ENCODE measurements at places on chromosomes 2 and 18.

DNA sequence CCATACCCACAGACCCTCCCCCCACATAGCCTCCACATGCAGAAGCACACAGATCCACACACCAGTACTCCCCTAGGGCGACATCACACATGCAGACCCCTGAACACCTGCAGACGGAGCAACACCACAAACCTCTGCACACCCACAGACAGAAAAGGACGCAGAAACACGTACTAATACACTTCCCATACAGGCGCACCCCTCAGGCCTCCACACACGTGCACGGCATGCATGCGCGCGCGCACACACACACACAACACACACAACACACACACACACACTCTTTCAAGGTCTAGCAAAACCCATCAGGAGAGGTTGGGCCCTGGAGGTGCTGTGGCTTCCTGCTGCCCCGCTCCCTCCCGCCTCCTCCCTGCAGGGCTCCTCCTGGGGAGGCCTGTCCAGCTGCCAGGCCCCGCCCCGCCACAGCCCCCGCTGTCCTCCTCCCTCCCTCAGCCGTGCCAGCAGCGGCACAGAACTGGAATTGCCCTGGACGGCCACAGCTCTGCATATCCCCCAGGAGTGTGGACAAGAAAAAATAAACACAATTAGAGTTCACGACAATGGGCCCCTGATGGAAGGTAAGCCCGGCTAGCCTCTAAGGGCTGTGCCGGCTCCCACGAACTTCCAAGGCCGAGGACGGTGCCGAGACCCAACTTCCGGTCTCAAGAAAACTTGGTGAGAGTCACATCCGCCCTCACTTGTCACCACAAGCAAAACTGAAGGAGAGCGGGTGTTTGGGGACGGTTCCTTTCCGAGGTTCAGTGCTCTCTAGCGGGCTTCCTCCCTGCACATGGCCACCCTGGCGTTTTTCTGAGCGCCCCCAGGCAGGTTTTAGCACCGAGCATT, 6.8 kb downstream of the ZFP36L2 start:
- peak; percentile 94 for DNase-seq

DNA sequence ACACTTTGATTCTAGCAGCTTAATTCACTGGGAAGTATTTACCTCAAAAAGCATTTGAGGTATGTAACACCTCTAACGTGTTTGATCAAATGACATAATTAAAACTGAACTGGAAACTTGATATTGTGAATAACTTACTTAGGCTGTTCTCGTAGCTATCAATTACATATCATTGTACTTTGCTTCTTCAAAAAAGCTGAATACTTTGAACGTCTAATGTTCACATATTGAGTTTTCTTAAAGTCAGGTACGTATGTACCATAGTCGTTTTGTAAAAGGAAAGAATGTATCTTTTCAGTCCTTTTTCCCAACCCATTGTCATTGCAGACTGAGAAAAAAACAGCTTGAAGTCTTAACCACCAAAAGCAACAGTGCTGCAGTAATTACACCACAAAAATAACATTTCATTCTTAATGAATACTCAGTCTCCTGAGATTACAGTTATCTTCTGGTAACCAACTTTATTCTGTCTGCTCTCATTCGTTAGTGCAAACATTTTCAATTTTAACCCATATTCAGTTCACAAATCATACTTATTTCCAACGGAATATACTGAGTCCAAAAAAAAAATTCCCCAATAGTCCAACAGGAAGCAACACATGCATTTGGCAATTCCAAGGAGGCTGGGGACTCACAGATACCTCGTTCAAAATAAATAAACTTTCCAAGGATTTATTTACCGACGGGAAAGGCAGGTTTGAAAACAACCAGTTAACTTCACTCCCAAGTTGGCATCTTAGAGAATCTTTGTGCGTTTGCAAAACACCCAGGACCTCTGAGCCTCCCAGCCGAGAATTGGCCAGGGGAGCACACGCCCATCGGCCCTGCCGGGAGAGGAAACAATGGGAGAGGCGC, 1.1 kb downstream of the CHN1 start:
- DNase-seq: peak; percentile 79

DNA sequence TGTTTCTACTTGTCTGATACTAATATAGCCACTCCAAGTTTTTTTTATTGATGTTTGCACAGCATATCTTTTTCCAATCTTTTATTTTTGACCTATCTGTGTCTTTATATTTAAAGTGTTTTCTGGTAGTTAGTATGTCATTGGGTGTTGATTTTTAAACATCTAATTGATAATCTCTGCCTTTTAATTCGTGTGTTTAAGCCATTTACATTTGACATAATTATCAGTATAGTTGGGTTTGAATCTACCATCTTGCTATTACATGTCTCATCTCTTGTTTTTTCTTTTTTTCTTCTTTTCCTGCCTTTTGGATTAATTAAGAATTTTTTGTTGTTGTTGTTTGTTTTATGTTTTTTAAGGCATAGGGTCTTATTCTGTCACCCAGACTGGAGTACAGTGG, 44.2 kb downstream of the TAF1B start:
- no peak for DNase-seq

GRCh38 chr2:234373060-234373459, 123.8 kb downstream of the ARL4C start:
- no peak for DNase-seq

- no peak for DNase-seq
Observed at GRCh38 chr2:61722800-61723199, 131.1 kb downstream of the FAM161A start.

DNA sequence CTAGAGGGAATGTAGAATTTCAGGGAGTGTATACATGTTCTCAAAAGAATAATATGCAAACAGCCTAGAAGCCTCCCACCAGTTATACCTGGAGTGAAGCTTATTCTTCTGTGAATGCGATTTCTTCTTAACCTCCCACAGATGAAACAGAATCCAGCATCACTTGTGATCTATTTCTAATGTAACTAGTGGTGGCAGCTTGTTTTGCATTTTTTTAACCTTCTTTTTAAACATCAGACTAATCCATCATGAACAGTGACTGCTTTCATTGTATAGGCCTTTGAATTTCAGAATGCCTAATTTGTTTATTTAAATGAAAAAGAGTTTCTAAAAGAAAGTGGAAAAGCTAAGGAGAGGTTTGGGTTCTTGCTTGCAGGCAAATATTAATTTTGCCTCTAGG, 85.7 kb upstream of the EPHA4 start:
- no peak for DNase-seq

DNA sequence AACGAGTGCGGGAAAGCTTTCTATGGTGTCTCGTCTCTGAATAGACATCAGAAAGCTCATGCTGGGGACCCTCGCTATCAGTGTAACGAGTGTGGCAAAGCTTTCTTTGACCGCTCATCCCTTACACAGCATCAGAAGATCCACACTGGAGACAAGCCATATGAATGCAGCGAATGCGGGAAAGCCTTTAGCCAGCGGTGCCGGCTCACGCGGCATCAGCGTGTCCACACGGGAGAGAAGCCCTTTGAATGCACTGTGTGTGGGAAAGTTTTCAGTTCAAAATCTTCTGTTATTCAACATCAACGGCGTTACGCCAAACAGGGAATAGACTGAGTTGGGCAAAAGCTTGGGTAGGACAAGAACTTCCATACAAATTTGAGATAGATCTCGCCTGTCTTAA, 16.2 kb downstream of the ZNF2 start:
- DNase-seq: no peak

DNA sequence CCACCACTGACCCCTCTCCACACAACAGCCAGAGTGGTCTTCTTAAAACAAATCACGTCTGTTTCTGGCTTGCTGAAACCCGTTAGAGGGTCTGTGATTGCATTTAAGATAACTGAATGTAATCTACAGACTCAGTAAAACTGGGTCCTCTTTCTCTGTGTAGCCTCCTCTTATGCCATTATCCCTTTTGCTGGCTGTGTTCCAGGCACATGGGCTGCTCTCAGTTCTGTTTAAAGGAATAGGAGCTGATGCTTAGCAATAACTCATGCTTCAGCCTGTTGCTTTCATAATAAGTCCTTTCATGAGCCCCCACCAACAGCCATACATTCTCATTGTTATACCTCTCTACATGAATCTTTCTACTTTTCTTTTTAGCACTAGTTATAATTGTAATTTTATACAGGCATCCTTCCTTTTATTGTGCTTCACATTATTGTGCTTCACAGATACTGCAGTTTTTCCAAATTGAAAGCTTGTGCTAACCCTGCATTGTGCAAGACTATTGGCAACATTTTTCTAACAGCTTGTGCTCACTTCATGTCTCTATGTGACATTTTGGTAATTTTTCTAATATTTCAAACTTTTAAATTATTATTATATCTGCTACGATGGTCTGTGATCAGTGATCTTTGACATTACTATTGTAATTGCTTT, 782.6 kb downstream of the MBD2 start:
- DNase-seq: no peak

DNA sequence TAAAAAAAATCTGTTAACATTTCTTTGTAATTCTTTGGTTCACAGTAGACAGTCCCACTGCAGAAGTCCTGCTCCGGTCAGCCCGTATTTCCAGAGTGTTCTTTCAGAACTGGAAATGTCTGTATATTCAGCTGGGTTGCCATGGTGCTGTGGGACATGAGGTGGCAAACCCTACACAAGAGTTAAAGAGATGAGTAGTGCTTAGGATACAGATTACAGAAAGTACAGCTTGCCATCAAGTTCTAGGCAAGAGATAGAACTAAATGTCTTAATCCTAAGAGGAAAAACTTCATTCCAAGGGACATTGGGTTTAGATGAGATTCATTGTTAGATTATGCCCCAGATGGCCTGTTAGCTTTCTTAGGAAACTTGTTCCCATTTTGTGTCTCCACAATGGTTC, 60.1 kb downstream of the FMNL2 start:
- no peak for DNase-seq

DNA sequence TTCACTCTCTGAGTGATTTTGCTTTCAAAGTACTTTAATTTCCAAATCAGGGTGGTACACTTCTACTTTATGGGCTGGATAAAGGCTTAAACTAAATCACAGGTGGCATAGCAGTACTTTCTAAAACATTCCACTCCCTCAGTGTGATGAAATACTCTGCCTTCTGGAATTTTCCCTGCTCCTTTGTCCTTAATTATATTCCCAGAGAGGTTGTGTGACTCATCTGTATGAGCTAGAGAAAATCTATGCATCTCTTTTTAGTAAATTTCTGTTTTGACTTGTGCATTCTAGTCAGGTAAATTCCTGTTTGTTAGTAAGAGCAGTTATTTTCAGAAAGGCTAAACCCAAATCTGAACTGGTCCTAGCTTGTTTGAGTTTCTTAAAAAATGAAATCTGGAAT, 29.0 kb upstream of the PLA2R1 start:
- no peak for DNase-seq

GRCh38 chr2:67839668-67840067, 223.1 kb downstream of the C1D start:
- DNase-seq: no peak

- no peak for DNase-seq
Observed at GRCh38 chr2:169351725-169352124, 10.6 kb downstream of the LRP2 start.

GRCh38 chr2:8790739-8791162, 46.7 kb downstream of the KIDINS220 start:
- no peak for DNase-seq

GRCh38 chr2:113692698-113693428, 63.6 kb downstream of the SLC35F5 start:
- DNase-seq: no peak

GRCh38 chr2:114222344-114222743, 220.1 kb upstream of the DPP10 start:
- no peak for DNase-seq

DNA sequence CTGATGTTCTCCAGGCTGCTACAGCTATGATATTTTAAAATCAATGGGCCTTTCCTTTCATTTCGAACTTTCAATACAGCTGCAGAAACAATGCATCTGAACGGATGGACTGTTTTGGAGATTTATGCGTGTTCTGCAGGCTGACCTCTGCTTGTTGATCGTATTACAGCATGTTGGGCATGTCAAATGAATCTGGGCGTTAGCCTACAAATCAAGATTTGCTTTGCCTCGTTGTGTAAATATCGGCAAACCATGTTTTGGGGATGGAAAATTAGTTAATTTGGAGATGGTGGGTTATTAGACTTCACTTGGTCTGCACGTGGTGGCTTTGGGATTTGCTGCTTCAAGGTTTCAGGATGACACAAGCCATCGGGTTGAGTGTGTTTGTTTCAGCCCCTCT, 129.3 kb downstream of the AGAP1 start:
- no peak for DNase-seq

DNA sequence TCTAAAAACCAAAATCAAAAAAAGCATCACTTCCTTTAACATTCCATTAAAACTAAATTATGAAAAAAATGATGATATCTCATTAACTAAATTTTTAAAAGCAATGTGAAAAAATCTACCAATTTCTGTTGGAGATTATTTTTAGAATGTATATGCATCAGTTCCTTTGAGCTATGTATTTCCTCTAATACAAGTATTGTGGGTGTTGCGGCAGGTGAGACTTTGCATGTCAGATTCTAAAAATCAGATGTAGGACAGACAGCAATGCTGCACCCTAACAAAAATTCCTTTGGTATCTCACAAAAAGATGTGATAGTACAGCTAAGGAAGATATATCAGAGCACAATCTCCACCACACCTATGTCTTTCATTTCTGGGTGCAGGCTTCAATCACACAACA, 6.8 kb downstream of the MBD2 start:
- DNase-seq: no peak

DNA sequence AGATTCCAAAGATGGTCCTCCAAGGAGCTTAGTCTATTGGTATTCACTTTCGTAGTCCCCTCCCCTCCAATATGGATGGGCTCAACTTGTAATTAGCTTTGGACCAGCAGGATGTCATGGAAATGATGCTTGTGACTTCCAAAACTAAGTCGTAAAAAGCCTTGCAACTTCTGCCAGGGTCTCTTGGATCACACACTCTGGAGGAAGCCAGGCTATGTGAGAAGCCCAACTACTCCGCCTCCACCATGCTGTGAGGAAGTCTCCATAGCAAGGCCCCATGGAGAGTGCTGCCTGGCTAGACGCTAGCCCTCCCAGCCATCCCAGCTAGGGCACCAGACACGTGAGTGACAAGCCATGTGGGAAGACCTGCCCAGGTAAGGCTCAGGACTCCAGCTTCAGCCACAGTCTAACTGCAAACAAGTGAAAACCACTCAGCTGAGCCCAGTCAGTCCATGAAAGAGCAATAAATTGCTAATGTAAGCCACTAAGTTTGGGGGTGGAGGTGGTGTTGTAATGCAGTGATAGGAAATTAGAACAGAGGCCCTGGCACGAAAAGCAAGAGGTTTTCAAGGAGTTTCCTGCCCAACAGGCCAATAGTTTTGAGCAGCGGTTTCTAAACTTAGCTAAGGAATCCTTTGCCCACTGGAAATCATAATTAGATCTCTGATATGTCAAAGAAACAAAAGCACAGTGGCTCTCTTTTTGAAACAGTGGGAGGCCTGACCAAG, 77.5 kb upstream of the GLI2 start:
- DNase-seq: no peak

- DNase-seq: peak; percentile 61
Observed at GRCh38 chr2:202317080-202317857, 51.7 kb downstream of the NOP58 start.
